Activated CD4-positive, alpha-beta T cell treated with anti-CD3 and anti-CD28 coated beads, Interleukin-2, amount 10 ng/mL, durations not matched to agents 7 days and 5 days (primary cell): ENCODE measurements at places on chromosomes 4 and X. TPM values are rescaled to one million over a fixed set of nuclear protein-coding genes. Genes with fewer than 3 reads are reported as not detected.

ACSL1 gene
- 15.4 TPM for total RNA-seq

GRCh38 chr4:40976343-40976742 lies 226.6 kb downstream of the NSUN7 start:
- peak; percentile 25 for DNase-seq

DNA sequence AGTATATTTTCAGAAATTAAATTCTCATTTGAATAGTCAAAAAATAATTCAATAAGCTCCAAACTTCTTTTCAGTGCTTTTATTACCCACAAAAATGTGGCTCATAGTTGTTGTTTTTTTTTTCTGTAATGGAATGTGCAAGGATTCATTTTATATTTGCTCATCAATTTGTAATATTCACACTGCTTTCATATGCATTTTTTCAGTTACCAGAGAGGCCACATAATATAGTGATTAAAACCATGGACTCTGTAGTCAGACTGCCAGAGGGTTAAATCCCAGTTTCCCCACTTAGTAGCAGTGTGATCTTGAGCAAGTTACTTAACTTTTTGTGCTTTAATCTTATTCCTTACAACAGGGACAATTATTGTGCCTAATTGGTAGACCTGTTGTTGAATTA lies 64.5 kb downstream of the FAM9B start:
- no peak for DNase-seq

DNA sequence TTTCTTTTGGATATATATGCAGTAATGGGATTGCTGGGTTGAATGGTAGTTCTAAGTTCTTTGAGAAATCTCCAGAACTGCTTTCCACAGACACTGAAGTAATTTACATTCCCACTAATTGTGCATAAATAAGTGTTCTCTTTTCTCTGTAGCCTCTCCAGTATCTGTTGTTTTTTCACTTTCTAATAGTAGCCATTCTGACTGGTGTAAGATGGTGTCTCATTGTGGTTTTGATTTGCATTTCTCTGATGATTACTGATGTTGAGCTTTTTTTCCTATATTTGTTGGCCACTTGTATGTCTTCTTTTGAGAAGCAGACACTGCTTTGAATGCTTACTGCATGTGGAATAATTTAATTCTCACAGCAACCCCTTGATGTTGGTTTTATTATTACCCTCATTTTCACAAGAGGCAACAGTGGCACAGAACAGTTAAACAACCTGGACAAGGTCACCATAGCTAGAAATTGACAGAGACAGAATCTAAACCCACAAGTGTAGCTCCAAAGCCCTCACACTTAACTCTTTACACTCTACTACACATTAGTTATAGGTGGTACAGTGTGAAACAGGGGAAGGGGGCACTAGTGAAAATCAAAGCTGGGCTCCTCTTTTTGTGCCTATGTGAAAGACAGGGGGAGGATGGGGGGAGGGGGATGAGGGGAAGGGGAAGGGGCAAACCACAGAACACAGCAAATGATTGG lies 96.1 kb downstream of the REELD1 start:
- no peak for DNase-seq
